ENCODE measurements at places on chromosomes 16 and 17.
A peak's percentile ranks its signal among the peaks of the same experiment; 100 is the strongest.

- no peak for DNase-seq
Observed at GRCh38 chr17:82148997-82149396, 51.0 kb upstream of the FASN start.

DNA sequence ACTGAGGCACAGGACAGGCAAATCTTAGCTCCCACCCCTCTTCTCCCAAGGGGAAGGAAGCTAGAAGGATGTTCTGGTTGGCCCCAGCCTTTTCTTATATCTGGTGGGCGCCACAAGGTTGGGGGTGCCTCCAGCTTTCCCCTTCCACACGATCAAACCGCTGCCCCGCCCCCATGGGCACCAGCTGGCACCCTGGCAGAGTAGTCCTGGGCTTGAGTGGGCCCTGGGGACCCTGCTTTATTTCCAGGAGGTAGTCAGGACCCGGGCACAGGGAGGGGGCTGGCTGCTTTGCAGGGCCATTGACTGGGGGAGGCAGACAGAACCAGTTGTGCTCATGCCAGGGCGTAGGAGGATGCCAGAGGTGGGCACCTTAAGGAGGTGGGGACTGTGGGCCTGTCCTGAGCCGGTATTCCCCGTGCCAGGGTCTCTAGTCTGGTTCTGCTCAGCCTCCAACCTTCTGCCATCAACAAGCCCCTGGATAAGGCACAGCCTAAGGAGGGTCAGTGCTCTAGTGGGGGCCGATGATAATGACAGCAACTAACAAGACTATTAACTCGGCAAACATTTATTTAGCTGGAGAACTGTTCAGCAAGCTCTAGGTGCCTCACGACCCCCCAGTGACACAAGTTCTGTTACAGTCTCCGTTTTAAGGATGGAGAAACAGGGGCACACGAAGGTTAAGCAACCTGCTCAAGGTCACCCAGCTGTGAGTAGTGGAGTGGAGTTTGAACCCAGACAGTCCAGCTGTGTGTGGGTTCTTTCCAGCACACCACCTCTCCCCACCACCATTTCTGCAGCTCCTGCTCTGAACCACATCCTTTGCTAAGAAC is 7.6 kb upstream of the PPP1R1B start:
- peak; percentile 90 for DNase-seq

DNA sequence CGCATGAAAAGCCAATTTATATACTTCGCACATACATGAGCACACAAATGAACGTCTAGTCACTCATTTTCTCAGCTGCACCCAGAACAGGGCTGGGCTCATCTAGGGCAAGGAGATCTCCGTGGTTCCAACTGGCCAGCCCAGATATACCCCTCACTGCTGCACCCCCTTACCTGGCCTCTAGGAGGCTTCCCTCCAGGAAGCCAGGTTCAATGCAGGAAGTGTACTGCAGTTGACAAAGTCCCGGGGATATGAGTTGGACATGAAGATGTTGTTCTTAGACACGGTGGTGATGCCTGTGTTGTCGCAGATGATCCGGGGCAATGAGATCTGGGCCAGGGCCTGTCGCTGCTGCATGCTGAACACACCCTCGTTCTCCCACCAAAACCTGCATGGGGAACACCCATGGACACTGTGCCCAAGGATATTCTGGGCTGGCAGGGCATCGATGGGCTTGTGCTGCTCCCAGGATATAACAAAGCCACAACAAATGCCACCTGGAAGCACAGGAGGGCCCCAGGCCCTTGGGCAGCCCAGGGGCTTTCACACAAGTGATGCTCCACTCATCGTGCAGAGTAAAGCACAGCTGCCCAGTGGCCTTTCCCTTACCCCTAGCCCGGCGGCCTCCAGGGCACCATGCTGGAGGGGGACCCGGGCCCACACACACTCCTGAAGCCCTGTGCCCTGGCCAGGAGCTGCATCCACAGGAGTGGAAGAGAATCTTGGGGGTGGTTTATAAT is 10.1 kb downstream of the MPO start:
- DNase-seq, result peak; percentile 2

DNA sequence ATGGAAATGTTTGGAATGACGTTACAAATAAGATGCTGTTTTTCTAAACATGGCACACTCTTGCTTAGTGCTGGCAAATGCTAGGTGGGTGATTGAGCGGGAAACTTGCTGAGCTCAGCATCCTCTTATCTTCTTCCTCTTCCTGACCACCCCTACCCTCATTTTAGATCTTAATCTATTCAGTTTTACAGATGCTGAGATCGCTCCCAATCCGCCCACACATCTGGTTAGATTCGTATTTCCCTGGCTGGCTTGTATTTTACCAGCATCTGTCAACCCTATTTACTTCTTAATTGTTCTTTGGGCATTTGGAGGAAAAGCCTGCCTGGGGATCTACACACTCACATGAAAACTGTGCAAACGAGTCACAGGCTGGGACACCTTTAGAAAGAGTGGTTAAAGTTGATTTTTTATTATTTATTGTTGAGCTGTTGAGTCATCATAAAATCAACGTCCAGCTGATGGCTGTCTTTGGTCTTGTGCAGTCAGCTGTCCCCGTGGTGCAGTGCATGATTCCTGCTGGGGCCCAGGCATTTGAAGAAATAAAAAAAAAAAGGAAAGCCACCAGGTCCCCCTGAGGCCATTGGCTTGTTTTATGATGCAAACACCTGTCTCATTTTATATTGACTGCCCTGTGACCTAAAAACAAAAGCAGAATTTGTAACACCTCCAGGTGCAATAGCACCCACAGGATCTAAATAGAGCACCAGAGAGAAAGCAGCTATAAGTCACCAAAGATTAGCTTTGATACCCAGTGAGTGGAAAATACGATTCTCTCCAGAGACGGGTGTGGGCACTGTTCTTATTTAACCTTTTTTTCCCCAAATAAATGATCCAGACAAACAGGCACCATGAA is 258.6 kb downstream of the HS3ST3B1 start:
- DNase-seq, result no peak

DNA sequence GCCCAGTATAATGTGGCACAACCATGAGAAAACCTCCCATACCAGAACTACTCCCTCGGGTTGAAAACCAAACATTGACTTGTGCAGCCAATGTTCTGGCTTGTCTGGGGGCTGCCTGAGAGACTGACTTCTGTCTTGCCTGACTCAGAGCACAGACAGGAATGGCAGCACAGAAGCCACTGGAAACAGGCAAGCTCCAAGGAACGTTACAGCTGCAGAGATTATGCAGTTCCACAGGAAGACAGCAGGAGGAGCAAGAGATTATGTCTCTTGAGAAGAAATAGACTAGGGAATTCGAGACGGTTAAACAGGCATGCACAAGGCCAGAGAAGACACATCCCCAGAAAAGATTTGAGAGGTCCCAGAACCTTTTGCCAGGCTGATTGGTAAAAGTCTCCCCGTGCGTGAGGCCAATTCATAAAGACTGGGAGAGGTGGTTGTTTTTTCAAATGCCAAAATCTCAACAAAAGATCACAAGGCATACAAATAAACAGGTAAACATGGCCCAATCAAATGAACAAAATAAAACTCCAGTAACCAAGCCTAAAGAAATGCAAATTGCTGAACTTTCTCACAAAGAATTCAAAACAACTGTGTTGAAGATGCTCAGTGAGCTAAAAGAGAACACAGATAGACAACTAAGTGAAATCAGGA is 90.6 kb upstream of the CDH5 start:
- DNase-seq, result no peak

Data from NCI-H1436 (cell line).